ENCODE measurements at places on chromosomes 6 and 20.

GRCh38 chr6:15504581-15505350 lies 158.1 kb downstream of the DTNBP1 start:
- no peak for DNase-seq

DNA sequence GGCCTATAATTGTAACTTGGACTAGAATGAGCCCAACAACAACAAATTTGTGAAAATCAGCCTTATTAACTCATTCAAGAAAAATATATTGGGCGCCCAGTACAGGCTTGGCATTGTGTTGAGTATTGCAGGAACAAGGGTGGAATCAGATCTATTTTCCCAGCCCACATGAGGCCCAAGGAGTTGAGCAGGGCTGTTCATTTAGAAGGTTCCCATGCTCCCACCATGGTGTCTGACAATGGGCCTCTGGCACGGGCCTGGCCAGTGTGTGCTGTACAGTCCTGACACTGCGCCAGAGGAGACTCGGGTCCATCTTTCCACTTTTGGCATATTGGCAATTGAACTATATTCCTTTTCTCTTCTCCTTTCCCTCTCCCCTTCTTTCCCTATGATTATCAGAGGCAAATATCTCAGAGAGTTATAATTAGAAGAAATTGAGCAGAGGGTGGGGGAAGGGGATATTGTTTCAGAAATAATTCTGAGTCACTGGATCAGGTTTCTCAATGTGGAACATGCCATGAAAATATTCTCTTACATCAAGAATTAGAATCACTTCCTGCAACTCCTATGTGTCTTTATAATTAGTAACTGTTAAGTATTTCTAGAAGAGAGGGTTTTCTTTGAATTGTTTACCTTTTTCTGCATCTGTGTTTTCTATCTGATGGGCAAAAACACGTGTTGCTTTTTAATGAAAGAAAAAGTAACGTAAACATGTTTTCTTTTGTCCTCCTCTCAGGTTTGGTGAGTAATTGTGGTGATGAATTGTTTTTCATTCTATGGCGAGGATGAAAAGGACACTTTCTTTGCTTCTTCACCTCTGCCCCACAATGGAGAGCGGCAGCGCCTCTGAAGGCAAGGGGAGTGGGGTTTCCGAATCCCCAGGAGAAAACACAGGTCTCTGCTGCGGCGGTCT lies 209.4 kb downstream of the FOXA2 start:
- DNase-seq: no peak

GRCh38 chr6:44415873-44416502 lies 28.5 kb downstream of the CDC5L start:
- DNase-seq: no peak

DNA sequence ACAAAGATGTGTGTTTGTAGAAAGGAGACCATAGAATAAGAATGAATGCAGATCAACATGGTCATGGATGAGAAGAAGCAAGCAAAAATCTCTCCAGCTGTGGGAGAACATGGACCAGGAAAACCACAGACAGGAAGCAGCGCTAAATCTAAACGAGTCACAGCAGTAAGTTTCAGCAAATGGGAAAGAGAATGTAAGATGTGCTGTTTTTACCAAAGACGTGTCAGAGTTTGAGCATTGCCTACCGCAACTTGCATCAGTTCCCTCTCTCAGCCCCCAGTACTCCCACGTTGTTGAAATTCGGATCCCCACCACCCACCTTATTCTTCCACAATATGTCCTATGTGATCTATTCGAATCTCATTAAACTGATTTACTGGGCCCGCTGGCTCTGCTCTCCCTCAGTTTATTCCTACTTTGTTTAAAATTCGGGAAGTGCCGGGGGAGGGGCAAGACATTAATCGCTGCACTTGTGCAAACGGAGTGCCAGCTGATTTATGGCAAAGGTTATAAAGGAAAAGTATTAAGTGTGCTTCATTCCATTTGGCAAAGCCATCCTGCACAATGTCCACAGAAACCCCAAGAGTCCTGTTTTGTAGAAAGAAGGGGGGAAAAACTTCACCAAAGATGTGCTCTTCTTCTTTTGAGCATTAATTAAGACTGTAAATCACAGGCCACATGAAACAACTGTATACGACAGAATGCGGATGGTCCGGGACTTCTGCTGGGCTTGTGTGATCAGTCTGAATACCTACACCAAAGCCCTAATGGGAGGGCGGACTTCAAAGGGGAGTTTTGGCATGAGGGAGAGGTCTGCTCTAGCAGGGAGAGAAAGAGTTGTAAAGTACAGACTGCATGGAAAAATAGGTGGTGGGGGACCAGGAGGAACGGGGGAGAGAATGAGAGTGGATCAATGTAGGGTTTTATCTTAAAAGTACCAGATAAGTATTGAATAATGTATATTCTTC lies 59.1 kb upstream of the PRDM1 start:
- DNase-seq: no peak

DNA sequence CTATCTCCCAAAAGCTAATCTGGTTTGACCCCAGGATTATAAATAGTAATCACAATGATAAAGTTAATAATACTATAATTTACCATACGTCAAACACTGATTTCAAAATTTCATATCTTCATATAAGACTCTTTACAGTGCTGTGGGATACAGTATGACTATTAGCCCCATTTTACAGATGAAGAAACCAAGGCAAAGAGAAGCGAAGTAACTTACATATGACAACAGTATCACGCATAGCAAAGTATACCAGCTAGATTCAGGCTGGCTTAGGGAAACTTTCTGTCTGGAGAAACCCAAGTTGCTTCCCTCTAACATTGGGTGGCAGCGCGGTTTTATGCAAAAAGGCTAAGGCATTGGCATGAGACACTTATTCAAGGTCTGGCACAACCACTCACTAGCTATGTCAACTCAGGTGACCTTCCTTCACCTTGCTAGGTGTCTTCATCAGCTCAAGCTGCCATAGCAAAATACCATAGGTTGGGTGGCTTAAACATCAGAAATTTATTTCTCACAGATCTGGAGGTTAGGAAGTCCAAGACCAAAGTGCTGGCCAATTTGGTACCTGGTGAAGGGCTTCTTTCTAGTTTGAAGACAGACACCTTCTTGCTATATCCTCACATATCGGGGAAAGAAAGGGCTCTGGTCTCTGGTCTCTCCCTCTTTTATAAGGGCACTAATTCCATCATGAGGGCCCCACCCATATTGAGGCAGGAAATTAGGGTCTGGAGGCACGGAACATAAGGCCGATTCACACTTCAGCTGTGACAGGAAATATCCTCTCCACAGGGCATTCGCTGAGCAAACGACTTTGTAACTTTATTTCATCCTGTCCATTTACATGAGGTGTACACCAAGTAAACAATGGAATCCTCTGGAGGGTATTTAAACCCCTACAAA lies 22.4 kb upstream of the UTRN start:
- DNase-seq: peak; percentile 19

GRCh38 chr6:34524971-34525370 lies 31.2 kb downstream of the SPDEF start:
- DNase-seq: no peak

GRCh38 chr6:144248476-144249301 lies 36.4 kb upstream of the UTRN start:
- no peak for DNase-seq

GRCh38 chr6:1554141-1554475 lies 55.6 kb upstream of the FOXC1 start:
- no peak for DNase-seq

DNA sequence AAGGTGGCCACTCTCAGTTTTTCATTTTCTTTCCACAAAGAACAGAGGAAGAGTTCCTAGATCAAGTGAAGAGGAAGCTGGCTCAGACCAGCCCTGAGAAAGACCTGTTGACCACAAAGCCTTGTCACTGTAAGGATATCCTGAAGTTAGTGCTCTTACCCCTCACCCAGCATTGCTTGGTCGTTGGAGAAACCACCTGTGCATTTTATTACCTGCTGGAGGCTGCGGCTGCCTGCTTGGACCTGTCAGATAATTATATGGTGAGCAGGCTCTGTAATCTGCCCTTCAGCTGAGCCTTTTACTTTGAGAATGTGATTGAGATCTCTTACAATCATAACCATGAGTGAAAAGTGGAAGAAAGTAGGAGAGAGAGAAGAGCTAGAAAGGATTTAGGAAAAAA lies 21.9 kb downstream of the TREML1 start:
- no peak for DNase-seq

- DNase-seq: no peak
These were observed 64.0 kb downstream of the TCP11 start for GRCh38 chr6:35076997-35077712.

- no peak for DNase-seq
These were observed 18.8 kb downstream of the AK9 start for GRCh38 chr6:109672175-109672574.

DNA sequence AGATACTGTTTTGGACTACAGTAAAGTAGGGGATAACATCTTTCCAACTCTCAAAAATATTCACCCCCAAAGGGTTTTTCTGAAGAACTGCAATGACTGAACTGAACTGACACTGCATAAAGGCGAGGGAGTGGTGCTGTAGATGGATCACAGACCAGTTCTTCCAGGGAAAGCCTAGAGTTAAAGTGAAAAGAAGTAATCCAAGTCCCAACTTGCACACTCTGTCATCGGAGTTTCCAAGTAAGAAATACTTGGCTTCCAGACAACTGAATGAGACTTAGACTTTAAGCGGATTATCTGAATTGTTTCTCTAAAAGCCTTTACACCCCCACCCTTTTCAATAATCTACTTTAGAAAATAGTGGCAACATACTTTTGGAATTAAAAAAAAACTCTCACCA lies 134.1 kb upstream of the PREP start:
- no peak for DNase-seq

- DNase-seq: no peak
These were observed 8.2 kb downstream of the SEC23B start for GRCh38 chr20:18515973-18516372.

DNA sequence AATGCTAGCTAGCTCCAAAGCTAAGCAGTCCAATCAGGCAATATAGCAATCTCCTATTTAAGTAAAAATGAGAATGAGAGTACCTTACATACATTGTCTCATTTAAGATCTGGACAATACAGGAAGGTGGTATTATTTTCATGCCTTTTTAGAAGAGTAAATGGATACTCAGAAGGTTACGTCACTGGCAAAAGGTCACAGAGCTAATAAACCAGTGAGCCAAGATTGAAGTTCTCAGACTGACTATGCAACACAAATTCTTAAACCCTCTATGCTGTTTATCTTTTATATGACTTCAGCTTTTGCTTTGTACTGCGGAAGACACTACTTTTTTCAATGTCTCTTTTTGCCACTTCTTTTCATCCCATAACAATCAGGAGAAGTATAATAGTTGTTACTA lies 135.2 kb upstream of the PRL start:
- no peak for DNase-seq

DNA sequence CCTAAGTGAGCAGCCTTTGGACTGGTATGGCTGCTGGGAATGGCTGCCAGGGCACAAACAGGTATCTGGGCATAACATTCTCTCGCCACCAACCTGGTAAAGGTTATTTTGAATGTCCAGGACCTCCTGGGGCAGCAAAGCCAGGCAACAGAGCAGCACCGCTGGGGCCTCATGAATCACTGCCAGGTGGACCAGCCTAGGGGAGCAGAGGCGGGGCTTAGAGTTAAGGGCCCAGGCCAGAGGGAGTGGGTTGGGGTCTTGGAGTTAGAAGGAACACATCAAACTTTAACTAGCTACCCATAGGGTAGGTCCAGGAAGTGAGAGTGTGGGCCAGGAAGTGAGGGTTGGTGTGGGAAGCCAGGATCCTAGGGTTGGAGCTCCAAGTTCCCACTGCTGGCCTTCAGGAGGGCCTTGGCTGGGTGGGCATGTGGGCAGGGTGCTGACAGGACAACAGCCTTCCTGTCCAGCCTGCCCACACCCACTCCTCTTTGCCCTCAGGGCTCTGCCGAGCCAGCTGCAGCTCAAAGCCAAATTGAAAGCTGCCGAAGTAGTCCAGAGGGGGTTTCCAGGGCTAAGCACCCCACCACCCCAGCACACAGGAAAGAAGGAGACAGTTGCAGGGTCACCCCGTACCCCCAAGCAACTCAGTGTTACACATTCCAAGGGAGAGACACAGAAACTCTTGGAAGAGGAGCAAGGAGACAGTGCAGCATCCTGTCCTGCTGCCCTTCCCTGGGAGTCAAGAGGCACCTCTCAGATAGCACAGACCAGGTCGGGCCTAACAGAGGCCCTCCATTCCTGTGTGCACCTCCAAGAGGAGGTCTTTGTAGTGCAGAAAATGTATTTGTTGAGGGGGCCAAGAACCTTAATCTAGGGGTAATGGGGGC lies 2.6 kb downstream of the NFKBIE start:
- no peak for DNase-seq

- DNase-seq: no peak
These were observed 322.5 kb downstream of the BMP2 start for GRCh38 chr20:7090001-7090400.

- DNase-seq: no peak
These were observed 7.5 kb upstream of the BFSP1 start for GRCh38 chr20:17538517-17539170.

GRCh38 chr6:62971976-62972658 lies 239.2 kb upstream of the FKBP1C start:
- no peak for DNase-seq

DNA sequence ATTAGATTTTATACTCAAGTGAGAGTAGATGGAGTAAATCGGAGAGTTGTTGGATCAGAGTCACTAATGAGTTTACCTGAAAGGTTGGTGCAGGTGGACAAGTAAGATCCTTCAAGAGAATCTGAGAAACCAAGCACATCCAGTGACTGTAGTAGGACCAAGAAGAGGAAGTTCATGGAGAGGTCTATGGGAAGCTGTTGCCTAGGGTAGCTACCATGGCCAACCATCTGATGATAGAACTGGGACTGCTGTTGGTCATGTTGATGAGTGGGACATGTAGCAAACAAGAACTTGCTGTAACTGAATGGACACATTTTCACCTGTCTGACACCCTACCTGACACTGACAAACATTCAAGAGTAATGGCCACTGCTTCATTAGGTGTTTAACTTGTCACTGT lies 11.3 kb upstream of the ADGB start:
- DNase-seq: no peak

- DNase-seq: no peak
These were observed 186.2 kb upstream of the CDH4 start for GRCh38 chr20:61065853-61066252.

GRCh38 chr6:11278207-11278559 lies 45.7 kb upstream of the NEDD9 start:
- DNase-seq: peak; percentile 23

DNA sequence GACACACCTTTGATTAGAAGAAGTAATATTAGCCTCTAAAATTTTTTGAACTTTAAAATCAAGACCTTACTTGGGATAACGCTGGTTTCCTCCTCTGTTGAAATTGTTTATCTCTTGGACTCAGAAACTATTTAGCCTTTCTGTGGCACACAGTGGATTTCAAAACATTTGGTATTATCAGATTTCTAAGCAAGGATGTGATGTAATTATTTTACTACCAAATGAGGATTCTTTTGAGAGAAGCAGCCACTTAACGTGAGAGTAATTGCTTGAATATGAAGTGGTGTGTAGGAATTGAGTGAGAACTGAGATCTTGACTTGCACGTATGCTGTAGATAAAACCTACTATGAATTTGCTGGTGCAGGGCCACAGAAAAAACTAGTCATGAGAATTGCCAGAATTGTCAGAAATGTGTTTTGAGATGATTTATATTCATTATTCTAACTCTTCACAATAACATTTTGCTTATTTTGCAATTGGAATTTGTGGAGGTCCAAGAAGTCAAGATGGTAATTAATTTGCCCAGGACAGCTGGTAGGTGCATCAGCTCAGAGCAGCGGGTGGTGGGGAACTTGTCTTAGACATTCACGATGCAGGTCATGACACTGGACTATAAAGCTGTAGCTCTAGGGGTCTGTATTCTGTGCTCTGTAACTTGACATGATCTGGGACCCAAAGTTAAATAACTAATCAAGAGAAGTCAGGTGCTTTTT lies 53.4 kb downstream of the AKAP12 start:
- no peak for DNase-seq

GRCh38 chr20:49344975-49345374 lies 67.1 kb upstream of the ZNFX1 start:
- DNase-seq: no peak

GRCh38 chr6:144408161-144408560 lies 123.0 kb downstream of the UTRN start:
- no peak for DNase-seq

Data from stimulated activated CD4-positive, alpha-beta T cell treated with anti-CD3 and anti-CD28 coated beads, Interleukin-4, amount 100 ng/mL, for 1 hour (primary cell).